ENCODE measurements at places on chromosomes 1 and 21.

- no peak for DNase-seq
These were observed 46.7 kb upstream of the OSBPL9 start for GRCh38 chr1:51570063-51570710.

DNA sequence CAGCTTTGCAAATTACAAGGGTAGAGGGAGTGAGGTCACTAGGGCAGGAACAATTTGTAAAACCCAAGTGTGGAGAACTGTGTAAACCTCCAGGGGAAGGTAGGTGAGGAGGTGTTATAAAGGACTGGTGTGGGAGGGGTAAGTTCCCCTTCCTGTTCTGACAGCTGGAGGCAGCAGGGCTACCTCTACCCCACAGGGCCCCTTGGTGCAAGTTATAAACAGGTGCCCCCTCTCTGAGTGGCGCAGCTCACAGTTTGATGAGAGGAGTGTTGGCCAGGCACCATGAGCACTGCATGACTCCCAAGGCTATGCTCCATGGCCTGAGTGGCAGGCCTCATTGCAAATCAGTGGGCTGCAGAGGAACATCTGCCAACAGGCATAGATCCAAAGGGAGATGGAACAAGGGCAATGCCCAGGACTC, 41.0 kb downstream of the MFSD2A start:
- no peak for DNase-seq

DNA sequence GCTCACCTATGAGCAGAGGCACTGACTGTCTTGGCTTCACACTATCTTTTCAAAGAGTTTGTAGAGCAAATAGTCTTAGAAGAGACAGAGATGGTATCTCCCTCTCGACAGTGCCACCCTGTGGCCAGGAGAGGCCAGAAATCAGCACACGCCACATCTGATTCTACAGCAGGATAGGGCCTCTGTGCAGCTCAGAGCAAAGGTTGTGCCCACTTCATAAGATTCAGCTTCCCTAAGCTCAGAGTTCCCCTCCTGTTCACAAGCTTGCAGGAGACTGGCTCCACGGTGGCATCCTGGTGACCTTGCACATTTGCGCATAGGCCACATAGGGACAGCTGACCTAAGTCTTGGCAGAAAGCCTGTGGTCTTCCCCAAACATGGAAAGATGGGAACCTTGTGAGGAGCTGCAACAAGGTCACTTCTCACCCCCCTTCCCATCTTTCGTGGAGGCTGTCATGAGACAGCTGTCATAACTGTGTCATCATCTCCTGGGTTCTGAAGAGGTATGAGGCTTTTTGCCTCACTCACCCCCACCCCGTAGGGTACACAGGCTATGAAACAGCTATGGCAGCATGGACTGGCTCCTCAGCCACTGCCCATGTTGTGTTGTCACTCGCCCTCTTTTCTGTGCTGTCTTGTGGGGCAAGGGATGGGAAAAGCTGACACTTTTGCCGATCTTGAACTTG, 3.0 kb downstream of the ITLN2 start:
- DNase-seq: peak; percentile 83

GRCh38 chr1:205568469-205569361, 63.1 kb downstream of the ELK4 start:
- DNase-seq: no peak

- DNase-seq: peak; percentile 76
These were observed at the start of gene LPGAT1 for GRCh38 chr1:211830328-211831142. Gene LPGAT1, minus strand, starts transcription at chr1:211830763. Its CDS starts 1,467 bp downstream, at chr1:211829296.

DNA sequence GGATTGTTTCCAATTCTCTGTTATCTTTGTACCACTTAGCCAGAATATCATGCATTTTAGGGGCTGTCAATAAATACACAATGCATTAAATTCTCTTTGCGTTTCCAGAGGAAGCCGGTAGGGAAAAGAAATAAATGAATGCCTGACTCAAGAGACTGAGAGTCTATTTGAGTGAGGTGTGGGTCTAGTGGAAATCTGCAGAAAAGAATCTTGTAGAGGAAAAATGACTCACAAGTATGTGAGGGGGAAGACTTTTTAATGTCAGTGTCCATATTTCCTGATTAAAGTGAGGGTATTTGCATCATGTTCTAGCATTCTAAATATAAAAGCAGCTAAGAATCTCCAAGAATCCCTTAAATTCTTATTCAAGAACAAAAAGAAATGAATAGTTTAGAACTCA, 271.1 kb downstream of the PTPRC start:
- no peak for DNase-seq

- DNase-seq: no peak
These were observed 4.2 kb upstream of the ECE1 start for GRCh38 chr1:21294266-21294989.

GRCh38 chr1:230137337-230137815, 70.3 kb downstream of the GALNT2 start:
- DNase-seq: no peak

DNA sequence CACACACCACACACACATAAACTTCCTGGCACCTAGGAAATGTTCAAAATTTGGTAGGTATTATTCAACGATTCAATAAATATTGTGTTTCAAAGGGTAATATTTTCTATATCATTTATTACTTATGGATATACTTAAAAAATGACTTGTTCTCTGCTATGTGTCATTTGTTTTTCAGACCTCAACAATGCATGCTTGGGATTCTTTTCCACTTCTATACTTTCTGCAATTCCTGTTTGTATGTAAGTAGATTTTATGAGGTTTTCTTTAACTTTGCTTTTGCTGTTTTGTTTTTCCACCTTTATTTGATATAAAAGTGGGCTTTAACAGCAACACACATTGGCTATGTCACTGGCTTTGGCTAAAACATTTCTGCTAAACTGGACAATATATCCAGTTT, 3.5 kb downstream of the CEP170 start:
- DNase-seq: no peak

DNA sequence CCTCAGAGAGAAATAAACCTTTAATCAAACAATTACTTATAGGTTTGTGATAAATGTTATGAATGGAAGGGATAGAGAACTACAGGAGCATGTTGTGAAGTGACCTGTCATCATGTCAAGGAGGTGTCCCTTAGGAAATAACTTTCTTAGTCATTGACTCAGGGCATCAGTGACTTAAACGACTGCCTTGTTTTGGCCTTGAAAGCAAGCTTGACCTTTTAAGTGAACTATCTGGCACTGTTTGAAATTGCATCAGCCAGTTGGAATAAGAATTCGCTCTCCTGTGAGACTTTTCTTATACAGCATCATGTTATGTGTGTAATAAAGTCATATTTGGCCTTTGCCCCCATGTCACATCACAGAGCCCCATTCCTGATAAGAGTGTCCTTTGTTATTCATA, 30.9 kb downstream of the LRRC8B start:
- DNase-seq: no peak

Data from umbilical cord (tissue), 2 donors.